ENCODE measurements at places on chromosomes 16 and 17.

GRCh38 chr16:31489298-31489564, 6.3 kb downstream of the SLC5A2 start:
- DNase-seq, result no peak

- DNase-seq, result peak; percentile 27
Measured at GRCh38 chr16:48558371-48558841, 51.6 kb downstream of the N4BP1 start.

DNA sequence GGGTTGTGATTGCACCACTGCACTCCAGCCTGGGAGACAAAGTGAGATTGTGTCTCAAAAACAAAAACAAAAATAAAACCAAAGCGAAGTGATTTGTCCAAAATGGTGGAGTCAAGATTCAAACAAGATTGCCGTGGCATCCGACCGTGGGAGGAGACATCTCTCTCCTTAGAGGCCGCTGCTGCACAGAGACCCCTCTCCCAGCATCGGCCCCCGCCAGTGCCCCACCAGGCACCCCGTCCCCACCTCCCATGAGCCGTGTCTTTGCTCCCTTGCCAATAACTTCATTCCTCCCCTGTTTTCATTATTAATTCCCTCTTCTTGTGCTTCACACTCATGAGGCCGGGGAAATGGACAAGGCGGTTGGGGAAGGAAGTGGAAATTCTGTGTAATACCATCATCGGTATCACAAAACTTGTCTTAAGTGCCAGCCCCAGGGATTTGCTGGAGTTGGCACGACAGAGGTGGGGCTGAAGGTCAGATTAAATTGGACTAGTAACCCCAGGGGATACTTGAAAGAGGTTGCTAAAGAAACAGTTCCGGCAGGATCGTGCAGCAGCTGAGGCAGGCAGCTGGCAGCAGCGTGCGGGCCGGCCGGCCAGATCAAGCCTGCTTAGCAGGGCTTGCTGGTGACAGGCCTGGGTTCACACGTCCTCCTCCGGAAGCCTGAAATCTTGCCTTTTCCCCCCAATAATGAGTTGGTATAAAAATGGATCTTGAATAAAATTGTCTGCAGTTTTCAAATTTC, 66.8 kb downstream of the RTN4RL1 start:
- no peak for DNase-seq

DNA sequence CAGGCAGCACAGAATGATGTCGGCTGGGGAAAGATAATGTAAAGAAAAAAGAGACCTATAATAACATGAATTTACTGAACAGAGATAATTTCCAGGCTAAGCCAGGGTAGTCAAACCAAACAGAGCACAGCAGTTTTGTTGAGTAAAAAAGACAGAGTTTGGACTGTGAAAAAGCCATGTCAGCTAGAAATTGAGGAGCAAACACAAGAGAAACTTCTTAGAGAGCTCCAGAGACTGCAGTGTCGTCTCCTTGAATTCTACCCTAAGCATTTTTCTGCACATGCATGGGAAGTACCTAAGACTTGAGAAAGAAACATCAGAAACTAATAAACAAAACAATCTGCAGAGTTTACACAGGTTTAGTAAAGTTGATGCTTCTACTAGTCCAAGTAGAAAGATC, 1098.8 kb upstream of the CDH8 start:
- DNase-seq, result no peak

GRCh38 chr17:78939615-78940014, 14.4 kb upstream of the TIMP2 start:
- DNase-seq, result no peak

- no peak for DNase-seq
Measured at GRCh38 chr17:41002814-41003213, 3.1 kb upstream of the KRTAP3-2 start.

DNA sequence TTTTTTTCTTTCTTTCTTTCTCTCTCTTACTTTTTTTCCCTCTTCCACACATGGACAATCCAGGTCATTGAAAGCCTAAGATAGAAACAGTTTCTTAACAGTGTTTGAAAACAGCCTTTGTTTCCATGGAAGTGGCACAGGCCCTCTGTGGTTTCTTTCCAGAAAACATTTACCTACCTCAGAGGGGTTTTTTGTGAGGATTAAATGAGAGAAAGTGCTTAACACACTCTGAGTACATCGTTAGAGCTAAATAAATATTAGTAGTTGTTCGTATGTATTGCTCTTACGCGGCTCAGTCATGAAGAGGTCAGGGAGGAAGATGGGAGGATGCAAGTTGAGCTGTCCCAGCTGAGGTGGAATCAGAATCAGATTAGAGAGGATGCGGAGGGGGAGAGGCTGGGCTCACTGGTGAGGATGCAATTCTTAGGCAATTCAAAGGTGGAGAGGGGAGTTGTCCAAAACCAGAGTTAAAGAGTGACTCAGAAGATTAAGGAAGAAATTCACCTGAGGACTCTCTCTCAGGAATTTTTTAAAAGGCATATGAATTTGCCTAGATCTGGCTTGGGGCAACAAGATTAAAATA, 345.4 kb downstream of the PMP22 start:
- DNase-seq, result no peak

- no peak for DNase-seq
Measured at GRCh38 chr16:78993346-78993745, 607.2 kb downstream of the MAF start.

GRCh38 chr17:41020336-41020735, 6.7 kb downstream of the KRTAP1-5 start:
- DNase-seq, result no peak

DNA sequence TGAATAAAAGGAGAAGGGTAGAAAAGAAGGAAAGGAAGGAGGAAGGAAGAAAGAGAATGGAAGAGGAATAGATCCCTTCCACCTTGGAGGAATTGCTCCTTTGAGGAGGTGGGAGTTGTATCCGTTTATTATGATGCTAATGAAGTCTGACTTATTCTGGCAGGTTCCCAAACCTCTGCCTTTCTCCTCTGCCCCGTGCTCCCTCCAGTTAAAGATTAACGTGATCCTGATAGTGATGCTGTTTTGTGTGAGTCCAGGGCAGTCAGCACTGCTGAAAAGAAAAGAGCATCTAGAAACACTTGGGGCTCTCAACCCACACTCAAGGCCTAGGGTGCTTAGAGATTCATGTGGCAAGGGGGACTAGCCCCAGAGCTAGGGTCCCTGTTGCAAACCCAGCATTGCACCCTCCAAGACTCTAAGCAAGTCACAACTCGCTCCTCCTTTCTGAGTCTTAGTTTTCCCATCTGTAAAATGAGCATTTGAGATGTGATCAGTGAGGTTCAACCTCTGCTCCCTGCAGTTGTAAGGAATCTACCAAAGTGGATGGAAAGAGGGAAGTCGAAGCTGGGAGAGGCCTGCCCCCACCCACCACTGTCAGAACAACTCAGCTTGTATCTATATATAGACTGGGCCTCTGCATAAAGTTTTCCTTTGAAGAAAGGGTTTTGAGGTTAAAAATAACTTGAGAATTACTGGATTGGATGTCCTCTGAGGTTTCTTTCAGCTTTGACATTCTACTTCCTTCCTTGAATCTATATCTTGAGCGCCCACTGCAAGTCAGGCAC, 46.9 kb upstream of the TMEM132E start:
- no peak for DNase-seq

DNA sequence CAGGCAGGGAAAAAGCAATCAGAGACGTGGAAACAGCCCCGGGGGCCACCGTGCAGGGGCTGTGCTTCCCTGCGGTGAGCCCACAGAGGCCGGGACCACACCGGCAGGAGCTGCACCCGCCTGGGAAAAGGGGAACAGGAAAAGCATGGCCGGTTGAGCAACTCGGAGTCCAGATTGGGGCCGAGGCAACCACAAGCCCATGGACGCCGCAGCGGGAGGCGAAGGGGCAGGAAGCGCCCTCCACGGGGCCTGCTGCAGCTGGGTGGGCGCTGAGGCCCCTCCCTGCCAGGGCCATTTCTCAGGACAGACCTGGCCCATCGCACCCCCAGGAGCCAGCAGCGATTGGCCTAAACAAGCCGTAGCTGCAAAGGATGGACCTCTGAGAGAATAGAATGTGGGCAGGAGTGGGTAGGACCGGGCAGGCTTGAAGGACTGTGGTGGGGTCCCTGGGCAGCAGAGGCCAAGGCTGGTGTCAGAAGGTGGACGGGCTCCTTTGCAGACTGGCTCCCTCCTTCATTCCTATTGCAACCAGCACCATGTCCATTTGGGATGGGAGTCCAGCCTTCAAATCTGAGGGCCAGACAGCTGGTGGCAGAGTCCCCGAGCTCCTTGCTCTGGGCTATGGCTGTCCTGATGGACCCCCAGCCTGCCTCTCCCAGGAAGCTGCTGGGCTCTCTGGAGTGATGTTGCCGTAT, 30.4 kb downstream of the COX4I1 start:
- DNase-seq, result no peak

GRCh38 chr17:37067555-37068111, 118.9 kb downstream of the AATF start:
- no peak for DNase-seq

GRCh38 chr17:74528491-74529199, 2.6 kb downstream of the CD300LB start:
- DNase-seq, result peak; percentile 35

DNA sequence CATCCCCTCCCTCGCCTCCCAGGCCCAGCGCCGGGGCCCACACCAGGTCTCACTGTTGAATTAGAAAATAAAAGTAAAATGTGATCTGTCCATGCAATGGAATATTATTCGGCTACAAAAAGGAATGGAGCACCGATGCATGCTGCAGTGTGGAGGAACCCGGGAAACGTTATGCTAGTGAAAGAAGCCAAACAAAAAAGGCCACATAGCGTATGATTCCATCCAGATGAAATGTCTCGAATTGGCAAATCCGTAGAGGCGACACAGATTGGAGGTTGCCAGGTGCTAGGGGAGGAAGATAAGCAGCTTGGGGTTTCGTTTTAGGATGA, 972 bp upstream of the ADCY9 start:
- DNase-seq, result no peak

GRCh38 chr17:12545877-12546513, 119.7 kb upstream of the MYOCD start:
- peak; percentile 1 for DNase-seq

- DNase-seq, result no peak
Measured at GRCh38 chr17:15945527-15946191, 729 bp downstream of the ADORA2B start.

- DNase-seq, result no peak
Measured at GRCh38 chr17:56595831-56596690, 2.6 kb downstream of the NOG start.

- DNase-seq, result no peak
Measured at GRCh38 chr17:79936641-79937381, 97.6 kb upstream of the CBX4 start.

- DNase-seq, result peak; percentile 48
Measured at GRCh38 chr17:6936370-6937028, 59.4 kb upstream of the ALOX12 start.

GRCh38 chr16:50681021-50681885, at the start of gene SNX20:
SNX20 (minus strand) TSS chr16:50681312; CDS start chr16:50677526, 3,786 bp downstream.
- DNase-seq, result peak; percentile 84

DNA sequence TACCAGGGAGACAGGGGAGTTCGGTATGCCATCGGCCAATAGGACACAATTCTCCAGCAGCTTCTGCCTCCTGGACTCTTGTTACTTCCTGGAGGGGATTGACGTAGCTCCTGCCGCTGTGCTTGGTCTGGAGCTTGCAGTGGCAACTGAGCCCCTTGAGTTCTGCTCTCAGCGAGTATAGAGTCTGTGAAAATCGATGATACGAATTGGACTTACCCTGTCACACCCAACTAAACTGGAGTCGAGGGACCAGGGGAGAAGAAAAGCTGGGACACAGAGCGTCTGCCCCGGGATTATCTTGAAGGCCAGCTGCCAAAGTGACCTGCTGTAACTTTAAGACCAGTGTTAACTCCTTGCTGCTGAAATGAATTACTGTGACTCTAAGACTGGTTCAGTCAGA, 22.2 kb downstream of the SEC14L1 start:
- no peak for DNase-seq

DNA sequence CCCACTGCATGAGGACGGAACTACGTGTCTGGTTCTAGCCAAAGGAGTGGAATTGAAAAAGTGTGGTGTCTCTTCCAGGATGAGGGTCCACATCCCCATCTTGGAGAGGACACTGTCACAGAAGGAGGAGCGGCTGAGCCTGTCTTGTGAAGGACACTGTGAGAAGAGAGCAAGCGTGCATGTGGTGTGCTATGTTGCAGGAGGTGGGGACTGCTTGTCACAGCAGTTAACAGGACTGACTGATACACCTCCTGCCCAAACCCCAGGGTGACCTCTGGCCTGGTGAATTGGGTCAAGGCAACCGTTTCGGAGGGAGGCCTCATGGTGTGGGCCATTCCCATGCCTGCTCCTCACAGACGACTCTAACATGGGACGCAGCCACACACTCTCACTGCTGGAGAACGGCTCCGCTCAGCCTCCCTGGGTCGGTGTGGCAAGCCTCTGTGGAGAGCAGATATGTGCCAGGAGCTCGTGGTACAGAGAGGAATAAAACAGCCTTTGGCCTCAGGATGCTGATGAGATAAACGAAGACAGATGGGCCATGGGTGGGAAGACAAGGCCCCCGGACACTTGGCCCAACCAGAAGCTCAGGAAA, 56.4 kb upstream of the RBFOX3 start:
- DNase-seq, result no peak

DNA sequence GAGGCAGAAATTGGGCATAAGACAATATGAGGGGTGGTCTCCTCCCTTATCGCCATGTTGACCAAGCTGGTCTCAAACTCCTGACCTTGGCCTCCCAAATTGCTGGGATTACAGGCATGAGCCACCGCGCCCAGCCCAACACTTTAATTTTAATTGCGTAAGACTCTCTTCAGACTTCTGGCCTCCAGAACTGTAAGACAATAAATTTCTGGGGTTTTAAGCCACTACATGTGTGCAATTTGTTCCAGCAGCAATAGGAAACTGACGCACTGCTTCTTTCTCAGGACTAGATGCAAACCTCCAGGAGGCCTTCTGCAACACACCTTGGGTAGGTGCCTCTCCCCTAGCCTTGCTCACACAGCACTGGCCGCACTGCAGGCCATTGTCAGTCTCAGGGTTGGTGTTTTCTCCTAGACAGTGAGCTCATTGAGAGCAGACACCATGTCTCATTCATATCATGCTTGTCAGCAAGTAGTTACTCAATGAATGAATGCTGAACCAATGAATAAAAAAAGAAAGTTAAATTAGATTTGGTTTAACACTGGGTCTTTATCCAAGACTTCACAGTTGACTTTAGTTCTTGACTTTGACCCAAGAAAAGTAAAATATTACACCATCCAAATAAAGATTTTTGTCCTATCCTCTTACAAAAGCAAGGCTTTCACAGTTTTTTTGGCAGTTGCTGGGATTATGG, 5.5 kb upstream of the ACSF2 start:
- no peak for DNase-seq

GRCh38 chr17:15180121-15180561, 85.0 kb downstream of the PMP22 start:
- no peak for DNase-seq

- no peak for DNase-seq
Measured at GRCh38 chr16:9256196-9256595, 164.8 kb downstream of the HAPSTR1 start.

DNA sequence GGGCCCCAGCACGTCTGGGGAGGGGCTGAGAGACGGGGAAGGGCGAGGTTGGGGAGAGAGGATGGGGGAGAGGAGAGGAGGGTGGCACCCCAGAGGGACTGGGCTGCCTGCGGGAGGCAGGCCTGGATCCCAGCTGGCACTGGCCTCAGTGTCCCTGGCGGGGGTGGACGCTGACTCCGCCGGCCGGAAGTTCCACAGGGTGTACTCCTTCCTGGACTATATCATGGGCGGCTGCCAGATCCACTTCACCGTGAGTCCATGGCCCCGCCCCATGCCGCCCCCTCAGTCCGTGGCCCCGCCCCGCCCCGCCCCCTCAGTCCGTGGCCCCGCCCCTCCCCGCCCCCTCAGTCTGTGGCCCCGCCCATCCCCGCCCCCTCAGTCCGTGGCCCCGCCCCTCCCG, 11.3 kb downstream of the CPNE7 start:
- DNase-seq, result no peak
